Brain microvascular endothelial cell (primary cell): ENCODE measurements at places on chromosomes 12 and 14.

DNA sequence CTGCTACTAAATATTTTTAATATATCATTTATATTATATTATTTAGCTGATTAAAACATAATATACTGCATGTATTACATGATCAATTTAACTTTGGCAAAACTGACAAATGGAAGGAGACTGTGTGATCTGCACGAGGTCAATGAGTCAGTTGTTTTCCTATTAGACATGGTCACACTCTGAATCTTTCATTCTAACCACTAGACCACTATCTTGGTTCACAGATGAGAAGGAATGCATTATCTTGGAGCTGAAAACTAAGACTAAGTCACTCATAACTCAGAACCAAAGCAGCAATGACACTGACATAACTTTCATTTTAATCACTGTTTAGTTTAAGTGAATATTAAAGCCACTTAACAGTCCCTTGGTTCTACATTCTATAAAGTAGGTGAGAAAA is 37.4 kb downstream of the GNPTAB start:
- peak; percentile 75 for DNase-seq

DNA sequence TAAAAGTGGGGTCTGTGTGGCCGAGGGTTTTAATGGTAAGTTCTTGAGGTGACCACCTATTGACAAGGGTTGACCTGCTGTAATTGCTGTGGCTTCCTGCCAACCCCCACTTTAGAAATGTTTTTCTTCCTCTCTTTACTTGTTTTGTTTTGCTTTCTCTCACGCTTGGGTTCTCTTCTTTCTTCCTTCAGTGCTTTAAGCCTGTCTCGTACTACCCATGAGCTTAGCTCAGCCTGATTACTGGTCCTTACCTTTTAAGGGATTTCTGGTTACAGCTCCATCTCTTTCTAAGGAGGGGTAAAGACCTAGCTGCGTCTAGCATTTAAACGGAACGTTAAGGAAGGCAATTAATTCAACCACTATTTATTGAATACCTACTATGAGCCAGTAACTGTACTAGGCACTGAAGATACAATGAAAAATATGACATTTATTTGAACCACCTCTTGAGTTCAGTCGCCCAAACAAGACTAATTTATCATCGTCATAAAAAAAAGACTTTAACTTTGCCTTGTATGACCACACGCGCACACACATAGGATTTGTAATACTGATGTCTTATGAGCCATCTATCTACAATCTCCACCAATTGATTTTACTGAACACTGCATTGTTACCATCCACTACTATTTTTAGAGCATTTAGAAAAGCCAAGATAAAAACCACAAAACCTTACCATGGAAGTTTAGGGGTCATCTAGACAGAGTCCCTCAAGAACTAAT is 888 bp upstream of the PPP1R12A start:
- no peak for DNase-seq

GRCh38 chr14:101192661-101193000 is 289.1 kb upstream of the RTL1 start:
- DNase-seq: no peak

DNA sequence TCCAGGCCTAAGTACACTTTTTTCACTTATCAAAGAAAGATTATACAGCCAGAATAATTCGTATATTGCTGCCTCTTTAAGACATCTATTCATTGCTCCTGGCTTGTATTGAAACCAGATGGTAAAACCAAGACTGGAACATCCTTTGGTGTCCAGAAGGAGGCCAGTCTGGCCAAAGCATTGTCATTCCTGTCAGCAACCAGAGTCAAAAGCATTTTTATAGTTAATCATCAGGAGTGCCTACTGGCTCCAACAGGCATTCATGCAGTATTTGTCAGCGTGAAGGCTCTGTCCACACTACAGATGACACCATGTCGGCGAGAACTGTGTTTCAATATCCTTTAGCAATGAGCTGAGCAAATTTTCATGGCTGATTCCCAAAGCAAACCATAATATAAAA is 118.0 kb upstream of the G2E3 start:
- no peak for DNase-seq

DNA sequence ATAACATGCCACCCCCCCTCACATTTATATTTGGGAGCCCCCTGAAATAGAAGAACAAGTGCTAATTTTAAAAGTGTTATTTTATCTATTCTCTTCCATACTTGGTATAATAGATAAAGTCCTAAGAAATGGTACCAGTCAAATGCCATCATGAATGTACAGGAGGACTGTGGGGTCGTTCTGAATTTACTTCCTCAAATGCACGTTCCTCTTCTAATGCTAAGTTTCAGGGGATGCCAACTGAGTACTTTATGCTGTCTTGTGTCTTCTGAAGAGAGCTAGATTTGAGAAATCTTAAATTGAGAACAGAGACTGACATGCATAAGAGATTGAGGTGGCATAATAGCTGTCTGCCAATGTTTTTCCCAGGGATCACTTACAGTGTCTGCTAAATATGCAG is 59.0 kb downstream of the CFAP54 start:
- no peak for DNase-seq

GRCh38 chr14:84874436-84874835 is 655.5 kb upstream of the FLRT2 start:
- no peak for DNase-seq

DNA sequence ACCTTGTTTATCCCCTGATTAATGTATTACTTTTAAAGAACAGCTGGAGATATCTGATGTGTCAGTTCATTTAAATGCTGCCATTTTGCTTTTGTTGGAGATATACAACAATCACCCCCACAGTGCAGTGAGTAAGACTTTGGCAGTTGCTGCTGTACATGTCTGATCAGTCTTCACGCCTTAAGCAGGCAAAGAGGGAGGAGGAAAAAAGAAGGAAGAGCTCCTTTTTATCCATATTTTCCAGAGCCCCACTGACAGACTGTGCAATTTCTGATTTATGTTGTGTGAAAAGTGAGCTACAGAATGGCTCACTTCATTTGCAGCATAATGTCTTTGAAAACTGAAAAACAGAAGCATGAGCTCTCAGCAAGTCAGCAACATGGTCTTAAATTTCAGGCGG is 319.7 kb upstream of the LRIG3 start:
- no peak for DNase-seq

DNA sequence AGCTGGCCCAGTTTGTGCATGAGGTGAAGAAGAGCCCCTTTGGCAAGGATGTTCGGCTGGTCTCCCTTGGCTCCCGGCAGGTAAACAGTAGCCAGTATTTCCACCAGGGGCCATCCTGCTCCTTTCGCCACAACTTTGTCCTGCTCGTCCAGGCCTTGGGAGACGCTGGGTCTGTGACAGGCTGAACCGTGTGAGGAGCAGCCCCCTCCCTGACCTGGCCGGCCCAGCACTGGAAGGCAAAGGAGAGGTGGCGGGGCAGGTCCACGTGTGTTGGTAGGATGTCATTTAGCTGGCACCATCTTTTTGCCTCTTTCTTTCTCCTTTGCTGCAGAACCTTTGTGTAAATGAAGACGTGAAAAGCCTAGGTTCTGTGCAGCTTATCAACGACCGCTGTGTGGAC is 15.4 kb downstream of the DDX11 start:
- DNase-seq: no peak

GRCh38 chr12:28253161-28253641 is 62.9 kb downstream of the CCDC91 start:
- peak; percentile 84 for DNase-seq

DNA sequence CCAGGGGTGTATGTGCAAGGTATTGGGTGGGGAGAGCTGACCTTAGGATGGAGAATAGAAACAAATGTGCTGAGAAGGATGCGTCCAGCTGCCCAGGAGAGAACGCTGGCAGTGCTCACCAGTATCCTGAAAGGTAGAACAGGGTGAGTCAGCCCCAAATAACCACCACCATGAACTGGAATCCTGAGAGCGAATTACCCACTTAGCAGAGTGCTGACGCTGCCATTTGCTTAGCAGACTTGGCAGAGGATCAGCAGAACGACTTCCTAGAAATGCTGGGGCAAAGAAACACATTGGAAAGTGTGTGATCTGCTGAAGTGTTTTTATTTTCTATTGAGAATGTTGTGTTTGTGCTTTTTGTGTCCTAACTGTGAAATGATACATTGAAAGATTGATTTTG is 213.6 kb downstream of the ADGRD1 start:
- DNase-seq: no peak

DNA sequence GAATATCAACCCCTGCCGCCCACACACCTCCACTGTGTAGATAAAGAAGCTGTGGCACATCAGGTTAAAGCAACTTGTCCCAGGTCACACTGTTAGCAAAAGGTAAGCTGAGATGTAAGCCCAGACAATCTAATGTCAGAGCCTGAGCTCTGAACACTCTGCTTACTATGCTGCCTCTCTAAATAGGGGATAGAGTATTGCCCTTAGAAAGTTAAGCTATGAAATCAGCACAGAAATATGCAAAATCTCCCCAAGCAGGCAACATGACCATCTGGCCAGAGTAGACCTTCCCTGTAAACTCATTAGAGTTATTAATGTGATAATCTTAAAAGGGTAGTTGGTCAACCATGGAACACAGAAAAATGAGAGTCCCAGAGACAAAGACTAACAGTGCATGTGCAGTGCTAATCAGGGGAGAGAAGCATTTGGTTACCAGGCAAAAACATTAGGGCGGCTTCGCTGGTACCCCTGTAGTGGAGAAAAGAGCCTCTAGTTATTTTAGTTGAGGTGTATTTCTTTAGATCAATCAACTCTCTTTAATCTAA is 171.0 kb downstream of the BTG1 start:
- DNase-seq: no peak

DNA sequence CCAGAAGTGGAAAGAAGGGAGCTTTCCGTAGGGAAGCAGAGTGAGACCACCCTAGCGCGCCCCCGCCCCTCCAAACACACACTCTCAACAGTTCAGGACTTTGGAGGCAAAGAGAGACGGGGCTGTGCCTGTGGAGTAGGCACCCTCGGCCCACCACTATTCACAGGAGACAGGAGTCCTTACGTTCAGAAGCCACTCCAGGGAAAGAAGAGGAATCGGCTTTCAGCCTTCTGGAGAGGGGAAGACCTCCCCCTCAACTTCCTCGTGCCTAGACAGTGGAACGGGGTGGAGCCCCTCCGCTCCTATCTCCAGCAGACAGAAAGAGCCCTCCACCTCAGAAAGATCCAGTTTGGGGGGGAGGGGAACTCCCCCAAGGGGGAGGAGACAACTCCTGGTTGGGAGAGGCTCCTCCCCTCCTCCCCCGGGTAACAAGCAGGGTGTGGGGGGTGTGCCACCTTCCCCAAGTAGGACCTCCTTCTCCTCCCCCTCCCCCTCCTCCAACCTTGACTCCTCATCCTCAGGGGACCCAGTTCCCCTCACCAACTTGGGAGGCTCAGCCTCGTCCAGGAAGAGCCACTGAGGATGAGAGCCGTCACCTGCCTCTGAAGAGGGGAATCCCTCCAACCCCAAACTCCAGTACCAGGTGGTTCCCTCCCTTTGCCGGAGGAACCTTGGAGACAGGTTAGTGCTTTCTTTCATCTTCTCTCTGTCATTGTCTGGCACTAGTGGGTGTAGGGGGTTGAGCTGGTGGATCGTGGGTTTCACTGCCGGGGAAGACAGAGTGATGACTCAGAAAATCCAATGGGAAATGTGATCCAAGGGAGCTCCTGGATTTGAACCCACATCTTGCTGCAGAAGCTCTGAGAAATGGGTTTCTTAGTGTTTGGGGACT is 883 bp downstream of the FOXJ2 start:
- DNase-seq: no peak
